ENCODE measurements at places on chromosomes 4 and X.

- DNase-seq, result no peak
These were observed 80.7 kb upstream of the SCML1 start for GRCh38 chrX:17656556-17656955.

GRCh38 chr4:13176741-13177142, 307.4 kb downstream of the RAB28 start:
- no peak for DNase-seq

- DNase-seq, result no peak
These were observed 215.1 kb upstream of the GPC4 start for GRCh38 chrX:133630362-133630761.

DNA sequence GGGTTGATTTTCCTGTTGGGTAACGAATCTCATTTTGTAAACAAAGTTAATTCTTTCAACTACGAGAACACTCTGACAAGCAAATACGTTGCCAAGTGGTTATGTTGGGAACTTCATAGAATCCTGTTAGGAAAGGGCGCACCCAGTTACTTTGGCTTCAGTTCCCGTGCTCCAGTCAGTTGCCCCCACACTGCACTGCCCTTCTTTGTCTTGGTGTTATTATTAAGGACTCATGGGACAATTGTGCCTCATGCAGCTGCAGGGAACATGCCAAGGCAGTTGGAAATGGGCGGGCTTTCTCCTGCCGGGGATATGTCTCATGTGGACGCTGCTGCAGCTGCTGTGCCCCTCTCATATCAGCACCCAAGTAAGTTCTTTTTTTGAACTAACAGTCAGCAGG, 28.9 kb downstream of the OFD1 start:
- no peak for DNase-seq

DNA sequence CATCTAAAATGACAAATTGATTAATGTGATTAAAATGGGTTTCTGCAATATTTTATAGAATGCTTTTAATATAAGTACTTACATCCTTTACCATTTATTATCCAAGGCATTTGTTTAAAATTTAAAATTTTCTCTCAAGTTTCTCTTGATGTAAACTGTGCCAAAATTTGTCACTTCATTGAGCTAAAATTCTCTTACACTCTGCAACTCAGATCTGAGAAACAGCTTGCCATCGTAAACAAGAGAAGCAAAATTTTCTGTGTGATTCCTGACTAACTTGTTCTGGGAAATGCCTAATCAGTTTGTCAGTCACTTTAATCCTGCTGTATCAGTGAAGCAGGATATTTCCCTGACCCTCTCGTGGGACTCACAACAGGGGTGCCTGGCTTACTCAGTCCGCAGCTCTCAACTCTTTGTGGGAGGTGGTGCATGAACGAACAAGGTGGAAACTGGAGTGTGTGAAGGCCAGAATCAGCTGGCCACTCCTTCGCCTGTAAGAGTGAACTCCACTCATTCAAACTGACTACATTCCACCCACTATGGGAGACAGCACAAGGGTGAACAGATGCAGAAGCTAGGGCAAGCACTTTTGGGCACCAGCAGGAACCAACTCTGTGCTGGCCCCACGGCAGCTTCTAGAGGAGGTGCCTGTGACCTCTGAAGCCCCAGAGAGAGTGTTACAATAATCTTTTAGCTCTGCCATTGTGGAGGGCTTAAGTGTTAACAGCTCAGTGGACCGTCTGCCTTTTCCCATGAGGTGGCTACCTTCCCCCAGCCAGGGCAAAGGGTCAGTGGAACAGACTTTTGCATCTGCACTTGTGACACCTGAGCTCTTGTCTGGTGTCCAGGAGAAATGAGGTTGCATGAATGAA, 349.4 kb downstream of the FAT4 start:
- no peak for DNase-seq

DNA sequence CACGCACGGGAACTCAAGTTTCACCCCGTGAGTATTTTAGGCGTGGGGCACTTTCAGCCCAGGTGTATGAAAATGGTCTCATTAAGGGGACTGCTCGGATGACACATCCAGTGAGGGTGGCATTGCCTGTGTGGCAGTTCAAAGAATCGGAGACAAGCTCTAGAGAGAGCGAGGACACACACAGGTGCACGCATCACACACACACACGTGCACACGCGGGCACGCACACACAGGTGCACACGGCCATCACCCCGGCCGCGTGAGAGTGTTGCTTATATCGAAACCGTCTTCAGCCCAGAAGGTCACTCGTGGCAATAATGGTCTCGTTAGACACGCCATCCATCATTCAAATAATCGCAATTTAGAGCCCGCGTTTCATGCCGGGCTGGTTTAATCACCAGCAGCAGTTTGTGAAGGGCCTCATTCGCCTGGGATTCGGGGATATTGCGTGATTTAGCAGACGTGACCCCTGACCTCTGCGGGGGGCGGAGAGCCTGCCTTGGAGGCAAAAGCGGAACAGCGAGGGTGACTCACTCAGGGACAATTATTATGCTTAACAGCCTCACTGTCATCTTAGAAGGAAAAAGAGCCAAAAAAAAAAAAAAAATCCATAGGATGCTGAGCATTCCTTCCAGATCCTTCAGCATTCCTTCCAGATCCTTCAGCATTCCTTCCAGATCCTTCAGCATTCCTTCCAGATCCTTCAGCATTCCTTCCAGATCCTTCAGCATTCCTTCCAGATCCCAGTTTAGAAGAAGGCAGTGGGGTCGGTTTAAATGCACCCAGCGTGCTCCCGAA, 89.4 kb upstream of the PPP2R3B start:
- DNase-seq, result no peak

- DNase-seq, result no peak
These were observed 991.4 kb upstream of the PABPC4L start for GRCh38 chr4:135192751-135193535.

DNA sequence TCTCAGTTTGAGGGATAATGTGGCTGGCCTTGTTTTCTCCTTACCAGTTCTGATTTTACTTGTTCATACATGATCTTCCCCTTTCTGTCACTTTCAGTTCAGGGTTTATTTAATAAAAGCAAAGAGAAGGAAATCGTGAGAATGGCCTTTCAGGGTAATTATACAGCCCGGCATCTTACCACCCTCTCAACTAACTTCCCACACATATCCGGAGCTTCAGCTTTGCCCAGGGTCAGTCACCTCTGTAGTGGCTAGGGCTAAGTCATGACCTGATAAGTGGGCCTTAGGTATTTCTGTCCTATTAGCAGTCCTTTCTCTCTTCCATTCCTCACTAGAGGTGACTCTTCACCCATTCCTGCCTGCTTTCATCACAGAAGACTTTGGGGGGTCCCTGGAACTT, 15.8 kb downstream of the TRPC5 start:
- no peak for DNase-seq

DNA sequence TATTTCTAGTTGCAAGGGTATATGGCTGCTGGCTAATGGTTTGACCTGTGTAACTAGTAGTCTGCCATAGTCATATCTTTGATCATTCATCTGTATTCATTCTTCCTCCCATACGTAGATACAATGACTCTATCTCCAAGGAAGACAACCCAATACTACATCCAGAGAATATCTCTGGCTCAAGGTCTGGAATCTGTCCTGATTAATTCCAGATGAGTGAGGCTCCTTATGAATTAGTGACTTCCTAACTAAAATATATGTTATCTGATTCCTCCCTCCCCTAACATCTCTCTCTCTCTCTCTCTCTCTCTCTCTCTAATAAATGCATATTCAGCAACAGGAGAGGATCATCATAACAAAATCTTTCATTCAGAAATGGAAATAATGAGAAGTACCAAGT, 641.5 kb downstream of the FAT4 start:
- no peak for DNase-seq

DNA sequence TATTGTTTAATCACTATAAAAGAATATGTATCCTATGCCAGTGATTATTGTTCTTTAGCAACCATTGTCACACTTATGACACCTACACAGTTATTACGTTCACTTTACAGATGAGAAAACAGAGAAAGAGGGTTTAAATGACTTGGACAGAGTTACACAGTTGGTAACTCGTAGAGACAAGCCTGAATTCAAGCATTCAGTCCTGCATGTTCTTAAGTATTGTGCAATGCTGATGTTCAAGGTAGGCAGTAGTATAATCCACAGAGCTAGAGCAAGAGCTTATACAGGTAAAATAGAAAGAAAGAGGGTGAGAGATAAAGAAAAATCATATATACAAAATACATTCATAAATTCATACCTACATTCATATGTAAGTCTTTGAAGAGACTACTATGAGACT, 249.8 kb upstream of the ANXA10 start:
- DNase-seq, result no peak

DNA sequence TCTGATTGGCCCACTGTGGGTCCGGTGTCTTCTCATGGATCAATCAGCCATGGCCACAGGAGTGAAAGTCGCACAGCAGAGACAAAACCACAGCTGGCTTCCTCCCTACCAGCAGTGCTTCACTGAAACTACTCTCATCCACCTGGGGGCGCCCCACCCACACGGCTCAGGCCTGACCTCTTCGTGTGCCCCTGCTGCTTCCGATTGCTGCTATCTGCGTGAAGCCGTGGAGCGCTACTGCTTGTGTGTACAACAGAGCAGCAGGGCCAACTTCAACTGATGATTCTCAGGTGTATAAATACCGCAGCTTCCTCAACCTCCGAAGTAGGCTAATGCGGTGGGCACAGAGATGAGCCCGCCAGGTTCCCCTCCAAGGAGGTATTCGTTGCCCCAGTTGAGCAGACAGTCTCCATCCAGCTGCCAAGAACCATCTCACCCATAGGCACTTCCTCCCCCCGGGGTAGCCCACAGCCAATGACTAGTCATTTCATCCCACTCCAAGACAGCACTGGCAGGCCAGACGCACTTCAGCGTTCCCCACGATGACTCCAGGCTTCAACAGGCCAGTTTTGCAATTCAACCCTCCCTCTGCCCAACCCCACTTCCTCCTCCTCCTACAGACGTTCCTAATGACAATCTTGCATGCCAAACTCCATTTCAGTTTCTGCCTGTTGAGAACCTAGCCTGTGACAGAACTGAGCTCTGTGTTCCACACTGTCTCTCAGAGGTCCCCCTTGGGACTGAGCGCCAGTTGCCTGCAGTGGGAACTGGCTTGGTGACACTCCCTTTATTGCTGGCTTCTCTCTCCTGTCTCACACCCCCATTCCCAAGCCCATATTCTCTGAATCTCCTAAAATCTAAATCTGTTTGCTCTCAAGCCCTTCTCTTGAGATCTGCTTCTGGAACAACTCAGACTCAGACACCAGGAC, 41.3 kb upstream of the ATP6AP2 start:
- DNase-seq, result peak; percentile 50

DNA sequence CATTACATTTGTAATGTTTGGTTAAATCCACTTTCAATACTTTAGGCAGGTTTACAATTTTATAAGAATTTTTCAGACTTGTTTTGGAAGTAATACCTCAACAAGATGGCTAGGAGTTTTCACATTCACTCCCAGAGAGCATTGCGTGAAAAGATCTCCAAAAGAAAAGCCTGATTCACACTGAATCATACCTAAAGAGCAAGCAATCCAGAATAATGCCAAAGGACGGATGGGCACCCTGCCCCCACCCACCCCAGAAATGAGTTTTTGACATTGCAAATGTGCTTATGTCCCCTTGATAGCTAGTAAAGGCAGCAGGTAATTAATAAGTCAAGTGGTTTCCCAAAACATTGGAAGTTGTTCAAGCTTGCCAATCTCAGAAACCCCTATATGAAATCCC, 557.7 kb upstream of the TENM3 start:
- DNase-seq, result no peak

Measured in femur (tissue), 1 donor.